ENCODE measurements at places on chromosomes 2 and 18. TPM values are rescaled to one million over a fixed set of nuclear protein-coding genes. Genes with fewer than 3 reads are reported as not detected.
A peak's percentile ranks its signal among the peaks of the same experiment; 100 is the strongest.

The MLPH gene
- 53.1 TPM for total RNA-seq

The HMSD gene
- 0.06 TPM for total RNA-seq

The CREG2 gene
- total RNA-seq = 0.74 TPM

DNA sequence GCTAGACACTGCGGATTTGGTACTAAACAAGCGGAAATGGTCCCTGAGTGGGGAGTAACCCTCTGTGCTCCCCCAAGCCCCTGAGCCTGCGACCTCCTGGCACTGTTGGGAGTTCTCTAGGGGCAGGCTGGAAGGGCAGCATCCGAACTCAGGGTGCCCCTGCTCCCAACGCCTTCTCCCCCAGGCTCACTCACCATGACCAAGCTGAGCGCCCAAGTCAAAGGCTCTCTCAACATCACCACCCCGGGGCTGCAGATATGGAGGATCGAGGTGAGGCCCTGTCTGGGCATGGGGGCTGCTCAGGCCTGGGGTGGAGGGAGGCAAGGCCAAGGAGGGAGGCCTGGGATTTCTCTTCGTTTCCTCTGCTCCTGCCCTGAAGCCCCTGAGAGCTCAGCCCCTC lies 4.7 kb downstream of the VIL1 start:
- no peak for DNase-seq

DNA sequence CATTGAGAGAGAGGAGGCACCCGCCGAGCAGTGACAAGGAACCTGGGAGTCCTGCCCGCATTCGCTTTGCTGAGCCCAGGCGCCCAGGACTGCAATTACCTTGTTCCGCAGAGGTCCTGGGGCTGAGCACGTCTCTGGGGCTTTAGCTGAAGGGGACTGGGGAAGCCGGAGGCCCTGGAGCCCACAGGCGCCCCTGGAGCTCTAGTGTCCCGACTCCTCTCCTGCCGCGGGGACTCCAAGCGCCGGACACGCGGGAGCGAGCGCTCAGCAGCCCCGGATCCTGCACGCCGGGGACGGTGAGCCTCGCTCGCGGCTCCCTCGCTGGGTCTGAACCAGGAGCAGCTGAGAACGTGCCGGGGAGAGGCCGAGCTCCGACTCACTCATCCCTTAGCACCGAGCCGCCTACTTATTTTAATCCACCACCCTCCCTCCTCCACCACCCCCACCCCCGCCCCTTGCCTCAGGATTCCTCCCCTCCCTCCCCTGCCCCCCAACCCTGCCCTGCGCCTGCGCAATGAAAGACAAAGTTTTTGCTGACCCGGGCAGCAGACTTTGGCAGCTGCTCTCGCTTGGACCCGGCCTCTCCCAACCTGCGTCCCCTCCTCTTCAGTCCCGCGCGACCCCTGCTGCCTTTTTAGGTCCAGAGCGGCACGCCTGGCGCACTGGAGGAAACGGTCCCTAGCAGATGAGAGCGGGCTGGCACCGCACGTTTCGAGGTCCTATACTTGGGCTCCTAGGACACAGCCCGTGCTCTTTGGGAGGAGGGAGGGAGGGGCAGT lies at the start of gene OSR1:
Gene OSR1 (minus strand): TSS at position 382 of the 779 bp plus-strand sequence. CDS start 4,818 bp downstream, outside the sequence.
- peak; percentile 65 for DNase-seq

GRCh38 chr2:109516445-109517117 lies 97.2 kb downstream of the SEPTIN10 start:
- DNase-seq = peak; percentile 73

DNA sequence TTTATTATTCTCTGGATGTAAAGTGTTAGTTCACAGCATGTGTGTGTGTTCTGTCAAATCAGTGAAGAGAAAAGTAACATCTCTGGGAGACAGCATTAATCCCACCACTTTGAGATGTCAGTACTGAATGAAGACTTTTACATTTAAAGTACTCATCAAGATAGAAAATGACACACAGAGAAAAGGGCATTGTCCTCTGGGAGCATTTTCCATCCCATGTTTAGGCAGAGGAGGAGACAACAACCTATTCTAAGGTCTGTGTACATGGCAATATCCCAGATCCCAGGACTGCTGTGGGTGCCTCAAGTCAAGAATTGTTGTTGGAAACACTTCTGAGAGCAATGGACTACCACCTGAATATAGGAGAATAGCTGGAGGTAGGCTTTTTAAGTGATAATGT lies 201.5 kb downstream of the PPP1R1C start:
- DNase-seq = no peak

GRCh38 chr2:239264492-239264837 lies 136.4 kb downstream of the HDAC4 start:
- DNase-seq = no peak

Data from Daoy (cell line).